Ovary (tissue), 10 donors: ENCODE measurements at places on chromosomes 3 and 15. TPM values are rescaled to one million over a fixed set of nuclear protein-coding genes. Genes with fewer than 3 reads are reported as not detected.

Gene TMEM158
- total RNA-seq, result 1.2 TPM

Gene FRMD5
- total RNA-seq, result 1.8 TPM

Gene SH3GL3
- total RNA-seq, result 0.33 TPM

Gene CD80
- 0.30 TPM for total RNA-seq

Gene RCN2
- 58.2 TPM for total RNA-seq

Gene CYP11A1
- 19.9 TPM for total RNA-seq

Gene CDHR4
- not detected for total RNA-seq

Gene PP2D1
- total RNA-seq, result not detected

Gene EXD1
- not detected for total RNA-seq

Gene P2RY1
- 9.5 TPM for total RNA-seq

Gene FAM3D
- not detected for total RNA-seq

Gene RBMS3
- total RNA-seq, result 62.6 TPM

Gene DUOXA2
- not detected for total RNA-seq

Gene C2CD4A
- not detected for total RNA-seq

Gene CDC25A
- total RNA-seq, result 1.1 TPM

Gene GREM1
- 0.12 TPM for total RNA-seq

Gene CPLX3
- not detected for total RNA-seq

Gene OXTR
- 2.8 TPM for total RNA-seq

Gene KIF15
- total RNA-seq, result 0.46 TPM

Gene IMPG2
- 1.0 TPM for total RNA-seq

Gene SPATA12
- total RNA-seq, result not detected

Gene SCN11A
- total RNA-seq, result under 0.01 TPM

Gene DAZL
- not detected for total RNA-seq

Gene ATP10A
- total RNA-seq, result 0.60 TPM

Gene APBA2
- 0.53 TPM for total RNA-seq

Gene PXYLP1
- 15.5 TPM for total RNA-seq

Gene GAP43
- 0.30 TPM for total RNA-seq

Gene ZNF80
- total RNA-seq, result not detected

Gene TRIM71
- total RNA-seq, result 0.07 TPM

Gene PTX3
- 1.8 TPM for total RNA-seq

Gene SLC9C1
- not detected for total RNA-seq

Gene RAD51
- 0.61 TPM for total RNA-seq

Gene AADACL2
- 2.8 TPM for total RNA-seq

Gene MAP2K1
- 37.1 TPM for total RNA-seq

Gene MSL2
- 46.0 TPM for total RNA-seq

Gene C3orf52
- 5.5 TPM for total RNA-seq

Gene FBXL22
- 5.3 TPM for total RNA-seq

Gene GPR149
- total RNA-seq, result not detected

Gene SPTBN5
- 0.48 TPM for total RNA-seq
